HepG2 (cell line): ENCODE measurements at places on chromosomes 1 and 21.

DNA sequence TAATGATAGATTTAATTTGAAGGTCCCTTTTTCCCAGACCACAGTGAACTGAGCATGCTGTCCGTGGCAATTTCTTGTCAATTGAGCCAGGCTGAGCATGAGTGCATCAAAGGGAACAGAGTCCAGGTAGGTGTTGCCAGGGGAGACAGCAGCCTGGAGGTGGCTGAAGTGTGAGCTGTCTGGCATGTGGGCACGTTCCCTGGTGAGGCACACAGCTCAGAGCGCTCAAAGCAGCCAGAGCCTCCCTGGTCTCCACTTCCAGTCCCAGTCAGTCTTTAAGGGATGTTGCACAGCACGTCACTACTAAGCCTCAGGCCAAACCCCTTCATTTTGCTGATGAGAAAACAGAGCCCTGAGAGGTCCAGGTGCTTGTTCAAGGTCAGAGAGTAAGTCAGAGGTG is 251.4 kb downstream of the MATN1 start:
- no peak for DNase-seq

DNA sequence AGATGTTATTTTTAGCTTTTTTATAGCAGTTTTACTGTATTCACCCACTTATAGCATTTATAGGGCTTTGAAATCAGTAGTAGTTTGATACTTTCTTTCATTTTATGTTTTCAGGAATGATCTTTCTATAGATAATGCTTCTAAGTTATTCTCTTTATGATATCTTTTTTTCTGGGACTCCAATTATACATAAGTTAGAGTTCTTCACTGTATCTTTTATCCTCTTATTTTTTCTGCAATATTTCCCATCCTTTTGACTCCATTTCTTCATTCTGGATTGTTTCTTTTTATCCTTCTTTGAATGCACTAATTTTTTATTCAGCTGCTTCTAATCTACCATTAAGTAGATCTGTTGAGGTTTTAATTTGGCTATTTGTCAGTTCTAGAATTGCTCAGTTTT is 73.1 kb downstream of the FMN2 start:
- no peak for DNase-seq

DNA sequence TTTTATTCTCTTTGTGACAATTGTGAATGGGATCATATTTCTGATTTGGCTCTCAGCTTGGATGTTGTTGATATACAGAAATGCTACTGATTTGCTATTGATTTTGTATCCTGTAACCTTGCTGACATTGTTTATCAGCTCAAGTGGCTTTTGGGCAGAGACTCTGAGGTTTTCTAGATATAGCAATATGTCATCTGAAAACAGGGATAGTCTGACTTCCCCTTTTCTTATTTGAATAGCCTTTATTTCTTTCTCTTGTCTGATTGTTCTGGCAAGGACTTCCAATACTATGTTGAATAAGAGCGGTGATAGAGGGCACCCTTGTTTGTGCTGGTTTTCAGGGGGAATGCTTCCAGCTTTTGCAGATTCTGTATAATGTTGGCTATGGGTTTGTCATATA is 150.8 kb downstream of the FASLG start:
- DNase-seq: no peak

DNA sequence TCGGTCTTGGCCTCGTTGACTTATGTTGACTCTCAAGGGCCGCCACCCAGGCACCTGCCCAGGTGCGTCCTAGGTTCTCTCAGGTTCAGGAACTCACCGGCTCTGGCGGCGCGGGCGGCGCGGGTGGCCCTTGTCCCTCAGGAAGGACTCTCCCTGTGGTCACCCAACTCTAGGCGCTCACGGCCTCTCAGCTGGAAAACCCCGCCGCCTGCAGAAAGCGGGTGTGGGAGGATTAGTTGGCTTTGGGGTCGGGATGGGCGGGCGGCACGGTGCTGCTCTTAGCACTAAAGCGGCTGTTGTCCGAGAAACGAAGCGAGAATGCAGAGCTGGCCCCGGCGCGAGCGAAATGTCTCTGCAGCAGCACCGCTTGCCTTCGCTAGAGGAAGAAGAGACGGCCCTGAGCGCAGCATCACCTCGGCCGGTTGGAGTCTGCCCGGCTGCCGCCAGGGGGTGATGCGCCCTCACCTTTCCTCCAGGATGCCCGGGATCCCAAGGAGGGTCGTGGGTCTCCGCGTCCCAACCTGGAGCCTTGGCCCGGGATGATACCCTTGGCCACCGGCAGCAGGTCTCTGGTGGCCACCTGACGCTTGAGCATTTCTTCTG is 8.1 kb upstream of the TADA1 start:
- DNase-seq: no peak

DNA sequence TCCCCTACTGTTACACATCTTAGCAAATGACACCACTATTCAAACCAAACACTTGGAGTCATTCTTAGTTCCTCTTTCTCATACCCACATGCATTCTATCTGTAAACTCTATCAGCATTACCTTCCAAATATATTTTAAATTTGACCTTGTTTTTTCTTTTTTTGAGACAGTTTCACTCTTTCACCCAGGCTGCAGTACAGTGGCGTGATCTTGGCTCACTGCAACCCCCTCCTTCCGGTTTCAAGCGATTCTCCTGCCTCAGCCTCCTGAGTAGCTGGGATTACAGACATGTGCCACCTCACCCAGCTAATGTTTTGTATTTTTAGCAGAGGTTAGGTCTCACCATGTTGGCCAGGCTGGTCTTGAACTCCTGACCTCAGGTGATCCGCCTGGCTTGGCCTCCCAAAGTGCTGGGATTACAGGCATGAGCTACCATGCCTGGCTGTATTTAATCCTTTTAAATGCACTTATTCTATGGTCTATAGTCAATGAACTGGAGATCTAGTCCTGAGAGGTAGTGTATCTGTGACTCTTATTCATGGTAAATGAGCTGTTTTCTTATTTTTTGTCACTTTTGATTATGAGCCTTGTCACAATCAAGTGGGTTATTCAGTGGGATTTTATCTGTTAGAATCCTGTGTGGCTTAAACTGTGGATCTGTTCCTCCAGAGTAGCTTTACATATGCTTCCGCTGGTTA is 73.1 kb downstream of the GATAD2B start:
- no peak for DNase-seq

DNA sequence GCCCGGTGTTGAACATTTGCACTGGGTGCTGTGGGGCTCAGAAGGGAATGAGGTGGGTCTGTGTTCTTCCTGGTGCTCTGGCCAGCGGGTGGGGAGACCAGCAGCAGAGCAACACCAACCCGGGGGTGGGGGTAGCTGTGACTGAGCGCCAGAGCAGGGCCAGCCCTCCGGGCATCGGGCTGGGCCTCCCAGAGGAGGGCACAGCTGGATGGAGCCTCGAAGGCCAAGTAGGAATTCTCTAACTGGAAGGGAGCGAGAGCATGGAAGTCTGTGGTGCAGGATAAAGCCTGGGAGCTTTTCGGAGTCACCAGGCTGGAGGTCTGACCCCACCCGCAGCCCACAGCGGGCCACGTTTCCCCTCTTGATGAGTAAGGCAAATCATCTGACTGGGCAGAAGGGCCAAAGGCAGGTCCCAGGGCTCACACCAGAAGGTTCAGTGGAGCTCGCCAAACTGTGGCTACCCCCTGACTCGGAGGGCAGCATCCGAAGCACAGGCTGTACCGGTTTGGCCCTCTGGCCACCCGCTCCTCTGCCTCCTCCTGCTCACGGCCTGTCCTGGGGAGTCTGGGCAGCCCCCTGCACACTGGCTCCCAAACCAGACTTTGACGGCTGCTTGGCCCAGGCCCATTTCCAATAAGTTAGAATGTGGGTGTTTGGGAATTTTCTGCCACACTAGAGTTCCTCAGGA is 18.8 kb downstream of the SLC1A7 start:
- no peak for DNase-seq

GRCh38 chr1:180912801-180913565 is at the start of gene KIAA1614:
Gene KIAA1614, plus strand, starts transcription at chr1:180912897. Its CDS starts 347 bp downstream, at chr1:180913244.
- DNase-seq: no peak

GRCh38 chr21:46509741-46510502 is 51.2 kb downstream of the DIP2A start:
- DNase-seq: peak; percentile 87

DNA sequence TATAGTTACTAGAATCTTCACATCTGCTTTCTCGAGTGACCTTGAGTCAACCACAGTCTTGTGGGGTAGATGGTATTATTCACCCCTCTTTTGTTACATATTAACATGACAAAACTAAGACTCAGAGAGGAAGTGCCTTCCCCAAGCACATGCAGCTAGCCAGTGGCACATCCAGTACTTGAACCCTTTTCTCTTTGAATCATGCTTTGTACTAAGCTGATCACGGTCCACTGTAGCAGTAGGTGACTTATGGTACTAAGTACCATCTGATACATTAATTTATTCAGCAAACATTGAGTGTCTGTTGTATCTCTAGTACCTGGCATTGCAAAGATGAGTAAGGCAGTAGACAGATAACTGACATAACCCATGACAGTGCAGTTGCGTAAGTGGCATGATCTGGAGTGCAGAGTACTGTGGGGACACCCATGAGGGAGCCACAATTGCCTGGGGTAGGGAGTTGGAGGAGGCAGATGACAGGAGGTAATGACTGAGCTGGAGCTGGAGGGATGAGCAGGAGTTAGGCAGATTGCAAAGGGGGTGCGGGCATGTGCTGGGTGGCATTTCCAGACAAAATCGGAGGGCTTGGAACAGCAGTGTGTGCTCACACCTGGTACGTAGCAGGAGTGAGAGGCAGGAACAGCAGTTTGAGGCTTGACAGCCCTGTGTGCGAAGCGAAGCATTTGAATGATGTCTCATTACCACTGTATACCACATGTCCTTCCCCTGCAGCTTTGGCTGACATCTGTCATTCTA is 29.8 kb downstream of the UCK2 start:
- DNase-seq: peak; percentile 76

DNA sequence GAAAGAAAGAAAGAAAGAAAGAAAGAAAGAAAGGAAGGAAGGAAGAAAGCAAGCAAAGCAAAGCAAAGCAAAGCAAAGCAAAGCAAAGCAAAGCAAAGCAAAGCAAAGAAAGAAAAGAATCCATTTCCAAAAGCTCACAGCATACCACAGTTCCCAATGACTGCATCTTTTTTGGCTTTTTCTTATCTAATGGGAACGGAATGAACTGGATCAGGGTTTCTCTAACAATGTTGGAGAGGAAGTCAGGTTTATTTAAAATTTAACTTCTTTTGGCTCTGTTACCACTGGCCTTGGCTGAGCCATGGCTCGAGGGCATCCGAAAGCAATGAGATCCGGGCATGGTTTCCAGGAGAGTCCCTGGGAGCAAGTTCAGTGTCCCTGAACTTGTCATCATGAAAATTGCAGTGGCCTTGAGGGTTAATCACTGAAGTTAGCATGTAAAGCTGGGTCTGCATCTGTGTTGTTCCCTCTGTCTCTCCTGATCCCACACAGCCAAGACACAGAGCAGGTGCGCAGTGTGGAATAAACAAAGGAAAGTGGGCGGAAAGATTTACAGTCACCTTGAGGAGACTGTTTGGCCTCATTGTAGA is 34.6 kb upstream of the CTPS1 start:
- peak; percentile 64 for DNase-seq

DNA sequence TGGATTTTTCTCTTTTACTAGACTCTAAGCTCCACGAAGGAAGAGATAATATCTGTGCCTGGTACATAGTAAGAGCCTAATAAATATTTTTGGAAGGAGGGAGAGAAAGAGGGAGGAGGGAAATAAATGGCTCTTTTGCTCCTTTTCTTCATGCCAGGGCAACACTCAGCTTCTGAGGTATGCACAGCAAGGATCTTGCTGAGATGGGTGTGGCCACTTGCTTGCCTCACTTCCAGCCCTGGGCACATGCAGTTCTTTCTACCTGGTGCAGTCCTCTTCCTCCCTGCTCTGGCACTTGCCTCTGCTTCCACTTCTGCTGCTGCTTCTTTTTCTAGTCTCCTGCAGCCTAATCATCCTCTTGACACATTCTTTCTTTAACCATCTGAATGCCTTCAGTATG is 148.1 kb downstream of the FGGY start:
- DNase-seq: no peak
